ENCODE measurements at places on chromosomes 4 and X.

DNA sequence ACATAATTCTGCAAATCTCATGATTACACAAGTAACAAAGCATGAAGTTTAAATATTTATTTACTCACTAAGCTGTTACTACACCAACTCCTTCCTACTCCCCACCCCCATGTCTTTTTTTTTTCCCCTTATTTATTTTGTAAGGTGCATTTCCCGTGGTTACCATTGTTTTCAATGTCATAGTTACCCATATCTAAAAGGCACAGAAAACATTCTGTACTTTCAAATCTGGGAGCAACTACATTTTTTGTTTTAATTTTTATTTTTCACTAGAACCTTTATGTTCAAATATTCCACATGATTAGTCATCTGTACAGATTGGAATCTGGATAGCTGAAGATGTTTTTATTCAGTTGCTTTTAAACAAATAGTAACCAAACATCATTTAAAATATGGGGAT is 62.8 kb downstream of the PPP3CA start:
- DNase-seq, result peak; percentile 73

- peak; percentile 41 for DNase-seq
Observed at GRCh38 chr4:104429150-104429741, 65.4 kb downstream of the CXXC4 start.

DNA sequence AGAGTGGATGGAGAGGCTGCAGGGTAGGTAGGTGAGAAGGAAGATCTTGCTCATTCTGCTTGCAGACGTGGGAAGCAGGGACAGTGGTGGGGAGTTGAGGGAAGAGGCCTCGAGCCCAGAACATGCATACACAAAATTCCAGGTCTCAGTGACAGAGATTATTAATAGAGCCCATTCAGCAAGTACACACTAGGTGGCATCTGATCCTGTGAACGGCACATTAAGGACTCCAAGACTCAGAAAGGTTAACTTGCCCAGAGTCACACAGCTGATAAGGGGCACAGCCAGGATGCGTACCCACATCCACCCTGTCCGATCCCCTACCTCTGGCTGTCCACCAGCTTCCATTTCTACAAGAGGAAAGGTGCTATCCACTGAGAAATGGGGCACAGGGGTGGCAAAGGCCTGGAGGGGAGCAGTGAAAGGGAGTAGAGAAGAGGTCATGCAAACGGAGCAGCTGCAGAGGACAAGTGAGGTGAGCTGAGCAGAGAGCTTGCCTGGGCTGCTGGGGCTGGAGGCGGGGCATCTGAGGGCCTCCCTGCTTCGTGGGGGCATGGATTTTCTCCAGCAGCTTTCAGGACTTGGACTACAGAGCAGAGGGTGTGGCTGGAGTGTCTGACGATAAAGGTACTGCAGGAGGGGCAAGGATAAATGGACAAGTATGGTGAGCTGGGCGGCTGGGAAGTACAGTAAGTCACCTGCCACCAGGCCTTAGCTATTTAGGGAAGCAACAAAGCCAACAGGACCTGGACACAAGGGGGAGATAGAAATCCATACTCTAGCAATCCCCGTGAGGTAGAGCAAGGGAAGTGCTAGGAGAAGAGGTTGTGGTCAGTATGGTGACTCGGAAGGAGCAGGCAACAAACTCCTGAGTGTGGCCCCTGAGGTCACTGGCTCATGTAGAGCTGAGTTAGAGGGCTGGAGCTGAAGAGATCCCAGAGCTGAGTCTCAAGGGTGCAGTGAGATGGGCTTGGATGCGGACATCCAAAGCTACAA is 11.2 kb downstream of the IDS start:
- DNase-seq, result peak; percentile 27

DNA sequence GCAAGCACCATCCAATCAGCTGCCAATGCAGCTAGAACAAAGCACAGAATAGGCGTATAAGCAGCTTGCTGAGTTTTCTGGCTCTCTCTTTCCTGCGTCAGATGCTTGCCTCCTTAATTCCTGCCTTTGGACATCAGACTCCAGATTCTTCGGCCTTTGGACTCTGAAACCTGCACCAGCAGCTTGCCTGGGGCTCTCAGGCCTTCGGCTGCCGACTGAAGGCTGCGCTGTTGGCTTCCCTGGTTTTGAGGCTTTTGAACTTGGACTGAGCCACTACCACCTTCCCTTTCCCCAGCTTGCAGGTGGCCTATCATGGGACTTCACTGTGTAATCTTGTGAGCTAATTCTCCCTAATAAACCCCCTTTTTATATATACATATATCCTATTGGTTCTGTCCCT is 6.1 kb downstream of the TMEM192 start:
- DNase-seq, result no peak

GRCh38 chrX:18119856-18120255 is 100.8 kb downstream of the BEND2 start:
- DNase-seq, result peak; percentile 62

GRCh38 chrX:36868592-36868991 is 139.6 kb upstream of the FAM47C start:
- no peak for DNase-seq

GRCh38 chr4:52862639-52863161 is 583 bp downstream of the RASL11B start:
- DNase-seq, result no peak

DNA sequence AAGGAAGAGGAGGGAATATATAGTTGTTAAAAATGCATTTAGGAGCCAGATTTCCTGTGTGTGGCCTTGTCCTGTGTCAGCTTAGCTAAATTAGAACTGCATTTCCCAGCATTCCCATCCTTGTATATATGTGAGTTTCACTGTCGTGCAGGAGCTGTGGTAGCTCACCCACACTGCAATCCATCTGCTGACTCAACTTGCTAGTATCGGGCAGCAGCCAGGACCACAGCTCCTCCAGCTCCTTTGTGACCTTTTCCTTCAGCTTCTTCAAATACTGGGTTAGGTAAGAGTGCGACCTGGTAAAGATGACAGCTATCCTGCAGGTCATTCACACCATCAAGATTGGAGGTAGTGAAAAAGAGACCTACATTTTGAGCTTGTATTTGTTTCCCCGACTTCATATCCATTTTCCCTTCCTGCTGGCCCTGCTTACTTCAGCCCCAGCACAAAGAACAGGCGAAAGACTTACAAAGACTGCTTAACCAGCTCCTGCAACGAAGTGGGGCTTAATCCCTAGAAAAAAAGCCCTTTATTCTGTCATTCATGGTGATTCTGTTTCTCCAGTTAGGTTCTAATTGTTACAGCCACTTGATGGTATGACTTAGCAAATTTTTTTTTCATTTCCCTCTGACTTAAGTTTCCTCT is 11.4 kb downstream of the ASIC5 start:
- peak; percentile 14 for DNase-seq
